HS-27A (cell line): ENCODE measurements at places on chromosomes 5 and 9.

- no peak for DNase-seq
Observed at GRCh38 chr9:70519912-70520724, 105.7 kb upstream of the KLF9 start.

- DNase-seq: no peak
Observed at GRCh38 chr9:136640171-136641111, 22.3 kb upstream of the EGFL7 start.

- no peak for DNase-seq
Observed at GRCh38 chr9:27565696-27566095, 7.6 kb downstream of the C9orf72 start.

GRCh38 chr5:50922942-50923767 is 256.7 kb downstream of the PARP8 start:
- DNase-seq: no peak

DNA sequence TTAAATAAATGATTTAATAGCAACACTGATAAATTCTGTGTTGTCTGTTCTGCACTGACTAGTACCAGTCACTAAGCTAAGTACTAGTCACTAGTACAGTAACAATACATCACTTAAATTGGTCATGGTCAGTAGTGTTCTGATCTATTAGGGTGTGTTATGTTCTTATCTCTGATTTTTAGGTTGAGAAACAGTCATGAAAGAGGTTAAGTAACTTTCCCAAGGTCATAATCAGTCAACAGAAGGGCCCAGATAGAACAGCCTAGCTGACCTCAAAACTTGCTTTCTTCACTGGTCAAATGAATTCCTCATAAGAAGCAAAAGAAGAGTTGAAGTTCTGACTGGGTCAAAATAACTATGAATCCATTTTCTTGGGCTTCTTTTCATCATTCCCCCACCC is 1492.7 kb downstream of the MAT2B start:
- DNase-seq: no peak

DNA sequence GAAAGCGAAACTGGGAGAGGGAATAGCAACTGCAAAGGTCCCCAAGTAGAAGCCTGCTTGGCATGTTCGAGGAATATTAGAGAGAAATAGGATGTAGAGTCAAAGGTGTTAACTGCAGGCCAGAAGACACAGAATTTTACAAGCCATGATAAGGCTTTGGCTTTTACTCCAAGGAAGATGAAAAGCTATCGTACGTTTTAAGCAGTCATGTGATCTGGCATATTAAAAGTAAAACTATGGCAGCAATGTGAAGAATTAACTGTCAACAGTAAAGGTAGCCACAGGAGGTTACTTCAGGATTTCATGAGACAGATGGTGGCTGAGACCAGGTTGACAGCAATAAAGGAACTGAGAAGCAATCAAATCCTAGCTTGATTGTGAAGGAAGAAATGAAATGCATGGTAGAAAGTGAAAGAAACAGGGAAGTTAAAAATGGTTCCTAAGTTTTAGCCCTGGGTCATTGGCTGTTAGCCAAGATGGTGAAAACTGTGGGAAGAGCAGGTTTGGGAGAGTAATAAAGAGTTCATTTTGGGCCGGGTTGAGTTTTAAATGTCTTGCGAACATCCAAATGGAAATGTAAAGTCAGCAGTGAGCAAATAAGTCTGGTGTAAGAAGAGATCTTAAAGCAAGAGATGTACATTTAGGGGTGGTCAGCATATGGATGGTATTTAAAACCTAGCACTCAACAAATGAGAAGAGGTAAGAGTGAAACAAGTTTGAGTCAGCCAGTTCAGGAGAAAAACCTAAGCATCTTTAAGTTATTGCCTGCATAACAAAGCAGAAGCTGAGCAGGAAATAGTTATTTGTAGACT is 20.3 kb upstream of the TTC33 start:
- no peak for DNase-seq

GRCh38 chr9:30534455-30534854 is 1850.0 kb upstream of the ACO1 start:
- DNase-seq: no peak

GRCh38 chr5:102916109-102916508 is 161.0 kb downstream of the PAM start:
- no peak for DNase-seq

GRCh38 chr5:59328709-59329296 is 564.7 kb downstream of the PDE4D start:
- peak; percentile 3 for DNase-seq

- no peak for DNase-seq
Observed at GRCh38 chr5:141811287-141812155, 66.7 kb downstream of the PCDH1 start.

GRCh38 chr5:71802673-71803072 is 83.6 kb downstream of the CARTPT start:
- DNase-seq: no peak

GRCh38 chr5:87195104-87195591 is 72.5 kb upstream of the RASA1 start:
- DNase-seq: peak; percentile 38

- peak; percentile 31 for DNase-seq
Observed at GRCh38 chr5:92641031-92641962, 939.7 kb downstream of the NR2F1-AS1 start.

- no peak for DNase-seq
Observed at GRCh38 chr5:177592905-177593304, 902 bp downstream of the TMED9 start.

GRCh38 chr5:173231996-173232498 is 3.0 kb downstream of the NKX2-5 start:
- DNase-seq: no peak

- DNase-seq: peak; percentile 11
Observed at GRCh38 chr5:112492291-112492690, 73.2 kb upstream of the EPB41L4A start.

GRCh38 chr9:92047500-92047899 is 67.7 kb downstream of the SPTLC1 start:
- no peak for DNase-seq

- no peak for DNase-seq
Observed at GRCh38 chr5:128527077-128527476, 11.0 kb downstream of the FBN2 start.

DNA sequence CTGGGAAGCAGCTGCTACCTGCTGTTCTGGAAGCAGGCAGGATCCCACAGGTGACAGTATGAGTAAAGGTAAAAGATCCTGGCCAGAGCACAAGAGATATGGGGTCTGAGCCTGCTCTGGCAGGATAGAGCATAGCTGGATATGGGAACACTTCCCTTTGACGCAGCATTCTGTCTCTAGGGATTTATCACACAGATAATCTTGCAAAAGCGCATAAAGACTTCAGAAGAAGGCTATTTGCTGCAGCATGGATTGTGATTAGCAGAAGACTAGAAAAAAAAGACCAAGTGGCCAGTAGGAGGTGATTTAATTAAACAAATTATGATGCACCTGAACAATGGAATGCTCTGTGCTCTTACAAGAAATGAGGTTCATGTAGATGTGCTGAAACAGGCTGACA is 52.4 kb upstream of the PWWP2A start:
- DNase-seq: no peak

- DNase-seq: no peak
Observed at GRCh38 chr5:173802670-173803165, 85.4 kb upstream of the CPEB4 start.

GRCh38 chr5:150122158-150122510 is 33.5 kb downstream of the PDGFRB start:
- no peak for DNase-seq

GRCh38 chr5:43839218-43839617 is 236.2 kb downstream of the NNT start:
- DNase-seq: peak; percentile 91

GRCh38 chr5:111673891-111674626 is 82.9 kb downstream of the NREP start:
- DNase-seq: no peak

DNA sequence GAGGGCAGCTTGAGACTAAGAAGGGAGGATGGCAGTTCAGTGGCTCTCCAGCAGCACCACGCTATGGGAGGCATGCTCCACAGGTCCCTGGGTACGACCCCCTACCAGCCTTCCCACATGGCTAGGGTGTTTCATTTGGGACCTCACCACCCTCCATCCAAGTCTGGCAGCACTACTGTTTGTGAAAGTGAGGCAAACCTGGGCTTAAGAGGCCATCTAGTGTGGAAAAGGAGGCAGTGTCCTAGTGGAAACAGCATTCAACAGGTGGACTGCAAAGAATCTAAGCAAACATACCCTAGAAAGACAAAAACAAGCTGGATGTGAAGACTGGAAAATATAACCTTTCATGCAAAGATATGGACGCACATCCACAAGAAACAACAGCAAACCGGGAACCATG is 4.8 kb upstream of the C5orf47 start:
- no peak for DNase-seq

- no peak for DNase-seq
Observed at GRCh38 chr9:127232833-127233549, 31.6 kb upstream of the GARNL3 start.

DNA sequence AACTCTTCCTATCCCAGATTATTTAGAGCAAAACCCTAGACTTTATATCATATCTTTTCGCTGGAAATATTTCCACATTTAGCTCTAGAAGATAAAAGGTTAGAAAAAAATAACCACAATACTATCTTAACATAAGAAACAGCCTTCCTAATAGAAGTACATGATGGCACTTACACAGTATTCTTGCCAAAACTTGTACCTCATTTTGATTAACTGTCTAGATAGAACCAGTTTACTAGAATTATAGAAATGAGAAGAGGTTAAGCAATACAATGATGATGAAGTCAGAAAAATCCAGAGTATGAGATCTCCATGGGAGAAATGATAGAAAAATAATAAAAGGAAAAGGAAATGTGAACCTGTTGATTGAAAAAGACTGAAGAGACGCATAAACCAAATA is 63.1 kb downstream of the SLC12A2 start:
- no peak for DNase-seq

DNA sequence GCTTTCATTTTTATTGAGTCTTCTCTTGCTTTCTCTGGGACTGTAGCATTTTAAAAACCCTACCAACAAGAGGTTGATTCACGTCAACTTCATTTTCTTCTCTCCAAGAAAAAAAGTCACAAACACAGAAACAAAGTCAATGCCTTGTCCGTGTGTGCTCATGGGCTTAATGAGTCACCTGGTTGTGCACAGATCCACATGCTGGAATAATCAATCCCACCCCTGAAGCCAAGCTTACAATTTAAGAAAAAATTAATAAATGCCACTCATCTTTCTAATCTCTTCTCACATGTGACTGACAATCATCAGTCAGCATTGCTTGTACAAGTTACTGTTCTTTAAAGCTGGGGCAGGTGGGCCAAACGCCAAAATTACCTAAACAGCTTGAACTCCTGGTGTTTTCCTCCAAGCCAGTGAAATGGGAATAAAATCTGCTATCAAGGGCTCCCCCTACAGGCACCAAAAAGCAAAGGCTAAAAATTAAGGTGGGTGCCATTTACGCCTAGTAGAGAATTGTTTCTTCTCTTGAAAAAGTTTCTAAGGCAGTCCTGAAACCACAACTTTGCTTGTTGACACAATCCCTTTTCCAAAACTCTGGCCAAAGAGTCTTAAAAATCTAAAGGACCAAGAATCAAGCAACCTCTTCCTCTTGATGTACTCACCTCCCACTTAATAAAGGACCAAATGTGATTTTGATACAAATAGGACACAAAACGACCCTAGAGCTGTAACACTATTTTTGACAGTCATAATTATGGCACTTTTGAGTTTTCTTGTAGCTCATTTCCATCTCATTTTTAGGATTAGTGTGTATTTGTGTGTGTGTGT is 21.3 kb downstream of the TRMO start:
- DNase-seq: peak; percentile 62

DNA sequence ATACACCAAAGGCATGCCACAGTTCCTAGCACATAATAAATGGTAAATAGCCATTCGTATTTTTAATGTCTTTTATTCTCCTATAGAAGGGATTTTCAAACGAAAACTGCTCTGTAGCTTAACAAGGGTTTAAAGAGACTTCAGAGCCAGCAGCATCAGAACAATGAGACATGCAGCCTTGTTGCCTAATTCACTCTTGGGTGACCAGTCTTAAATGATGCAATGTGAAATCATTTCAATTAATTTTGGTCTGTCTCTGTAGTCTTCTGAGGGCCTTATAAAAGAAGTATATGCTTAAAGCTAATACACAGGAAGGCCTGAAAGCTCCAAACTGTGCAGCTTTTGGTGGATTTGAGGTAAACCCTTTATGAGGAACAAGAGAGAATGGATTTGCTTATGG is 888.8 kb upstream of the WWC1 start:
- DNase-seq: no peak

GRCh38 chr5:144142139-144142823 is 28.2 kb downstream of the YIPF5 start:
- DNase-seq: peak; percentile 11

GRCh38 chr5:168132241-168132641 is 159.2 kb upstream of the WWC1 start:
- peak; percentile 8 for DNase-seq

DNA sequence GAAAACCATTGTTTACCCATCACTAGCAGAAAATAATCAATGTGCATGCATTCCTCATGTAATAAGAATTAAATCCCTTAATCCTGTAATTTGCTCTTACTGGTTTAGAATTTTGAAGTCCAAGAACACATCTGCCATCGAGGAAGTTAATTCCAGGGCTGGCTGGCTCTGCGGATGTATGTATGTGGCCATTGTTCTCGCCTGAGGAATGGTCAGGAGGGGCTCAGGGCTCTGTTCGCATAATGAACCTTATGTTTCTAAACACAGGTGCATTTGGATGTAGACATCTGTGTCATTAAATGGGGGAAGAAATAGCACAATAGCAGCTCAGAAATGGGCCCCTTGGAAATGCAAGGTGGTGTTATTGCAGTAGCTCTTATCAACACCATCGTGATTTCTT is 148.6 kb upstream of the GAS1 start:
- DNase-seq: no peak

GRCh38 chr9:131951905-131952304 is 127.8 kb downstream of the MED27 start:
- DNase-seq: no peak

DNA sequence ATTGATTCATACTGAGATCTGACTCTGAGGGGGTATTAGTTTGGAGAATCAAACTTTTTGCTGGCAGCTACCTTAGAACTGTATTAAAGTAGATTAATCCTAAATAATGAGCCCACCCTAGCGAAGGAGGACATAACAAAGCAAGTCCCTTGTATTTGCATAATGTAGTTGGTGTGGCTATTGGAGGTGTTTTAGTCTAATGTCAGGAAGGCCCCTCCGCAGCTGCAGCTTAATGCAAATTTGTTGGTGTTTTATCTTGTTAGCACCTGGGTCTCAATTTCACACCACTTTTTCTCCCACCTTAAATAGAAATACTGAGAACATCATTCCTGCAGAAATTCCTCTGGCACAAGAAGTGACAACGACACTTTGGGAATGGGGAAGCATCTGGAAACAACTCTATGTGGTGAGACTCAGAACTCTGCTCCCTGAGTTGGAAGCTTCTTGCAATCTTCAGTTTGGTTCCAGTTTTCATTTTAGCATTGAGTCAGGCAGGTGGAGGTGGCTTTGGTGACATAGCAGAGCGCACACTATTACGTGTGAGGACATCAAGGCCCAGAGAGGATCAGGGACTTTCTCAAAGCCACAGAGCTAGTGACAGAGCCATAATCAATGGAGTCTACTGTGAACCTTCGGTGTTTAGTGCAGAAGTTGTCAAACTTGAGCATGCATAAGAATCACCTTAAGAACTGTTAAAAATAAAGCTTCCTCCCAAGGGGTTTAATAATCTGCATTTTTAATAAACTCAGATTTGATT is 33.9 kb downstream of the DOCK2 start:
- no peak for DNase-seq
